ENCODE measurements at places on chromosomes 12 and 14.

DNA sequence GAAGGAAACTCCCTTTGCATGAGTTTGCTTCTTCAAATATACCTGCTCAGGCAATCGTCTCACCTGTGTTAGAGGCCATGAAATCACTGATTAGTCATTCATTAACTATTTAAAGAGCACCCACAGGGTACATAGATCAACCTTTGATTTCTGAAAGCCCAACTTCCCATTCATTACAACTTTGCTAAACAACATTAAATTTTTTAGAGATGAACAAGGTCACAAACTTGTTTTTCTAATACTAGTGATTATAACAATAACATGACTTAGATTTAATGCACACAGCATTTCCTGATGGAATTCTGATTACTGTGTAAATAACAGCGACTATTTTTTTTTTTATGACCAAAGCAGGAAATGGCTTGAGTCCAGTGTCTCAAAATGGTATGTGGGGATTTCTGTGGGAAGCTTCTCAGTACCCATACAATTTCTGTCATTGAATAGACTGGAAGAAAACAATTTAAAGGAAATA, 5.4 kb upstream of the ERO1A start:
- no peak for DNase-seq

GRCh38 chr12:3313066-3313465, 177.9 kb upstream of the PRMT8 start:
- no peak for DNase-seq

DNA sequence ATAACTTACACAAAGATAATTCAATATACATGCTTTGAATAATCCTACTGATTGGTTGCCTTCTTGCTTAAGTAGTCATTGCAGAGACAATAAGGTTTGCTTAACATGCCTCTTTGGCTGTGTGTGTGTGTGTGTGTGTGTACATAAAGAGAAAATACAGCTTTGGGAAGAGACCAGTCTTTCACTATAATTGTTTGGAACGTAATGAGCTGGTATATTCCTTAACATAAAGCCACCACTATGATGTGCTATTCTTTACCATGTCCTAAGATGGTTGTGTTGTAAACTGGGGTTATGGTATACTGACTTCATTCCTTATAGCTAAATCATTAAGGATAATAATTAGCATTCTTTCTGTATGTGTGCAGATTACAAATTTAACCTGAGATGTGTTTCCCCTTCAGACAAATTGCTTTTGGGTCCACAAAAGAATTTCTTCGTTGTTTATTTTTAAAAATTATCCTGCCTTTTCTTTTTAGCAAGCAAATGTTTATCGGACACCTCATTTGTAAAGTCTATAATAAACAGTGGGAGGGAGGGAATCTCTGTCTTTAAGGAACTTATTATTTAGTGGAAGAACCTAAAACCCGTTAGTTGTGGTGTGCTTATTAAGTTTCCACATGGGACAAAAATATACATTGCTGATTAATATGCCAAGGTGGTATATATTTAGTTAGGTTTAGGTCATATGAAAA, 74.4 kb downstream of the TMX1 start:
- no peak for DNase-seq

DNA sequence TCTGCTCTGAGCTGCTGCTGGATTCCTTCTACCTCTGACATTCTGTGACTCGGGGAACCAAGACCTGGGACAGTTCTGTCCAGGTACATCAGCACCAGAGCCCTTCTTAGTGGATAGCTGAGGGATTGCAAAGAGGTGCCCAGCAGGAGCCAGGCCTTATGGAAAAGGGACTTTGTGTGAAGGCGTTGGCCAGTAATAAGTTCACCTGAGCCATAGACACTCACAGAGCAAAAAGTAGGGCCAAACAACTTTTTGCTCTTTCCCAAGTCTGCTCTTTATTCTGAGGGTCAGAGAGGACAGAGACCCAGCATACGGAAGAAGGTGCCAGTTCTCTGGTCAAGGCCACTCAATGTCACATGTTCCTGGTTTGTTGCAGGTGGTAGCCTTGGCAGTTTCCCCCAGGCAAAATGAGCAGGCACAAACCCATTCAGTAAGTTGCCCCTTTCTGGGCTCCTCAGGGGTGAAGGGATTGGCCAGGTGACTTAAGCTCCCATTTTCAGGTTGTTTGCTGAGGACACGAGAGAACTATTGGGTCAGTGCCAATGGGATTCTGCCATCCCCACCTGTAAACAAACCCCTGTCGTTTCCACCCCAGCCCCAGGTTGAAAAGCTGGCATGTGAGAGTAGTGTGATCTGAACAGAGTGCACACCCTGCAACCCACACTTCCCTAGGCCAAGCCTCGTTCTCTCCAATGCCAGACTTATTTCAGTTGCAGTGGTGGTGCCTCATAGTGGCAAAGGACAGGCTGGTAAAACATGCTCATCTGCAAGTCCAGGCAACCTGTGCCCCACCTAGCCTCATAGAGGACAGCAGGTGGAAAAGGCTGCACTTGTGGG, 150.3 kb downstream of the SMOC1 start:
- DNase-seq: no peak

DNA sequence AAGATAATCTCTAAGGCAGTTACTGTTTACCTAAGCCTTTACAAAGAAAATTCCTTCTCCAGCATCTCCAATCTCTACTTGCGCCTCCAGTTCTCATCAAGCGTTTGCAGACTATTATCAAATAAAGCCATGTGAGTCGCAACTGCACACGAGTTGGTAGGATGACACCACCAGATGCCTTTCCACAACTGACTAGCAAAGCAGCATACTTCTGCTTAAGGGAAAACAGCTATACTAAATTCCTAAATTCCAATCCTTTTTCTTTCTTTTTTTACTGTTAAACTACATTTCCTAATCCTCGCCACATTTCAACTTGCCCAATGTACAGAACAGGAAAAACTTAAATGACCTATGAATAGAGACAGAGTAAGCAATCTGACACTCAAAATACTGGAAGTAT, 166.7 kb downstream of the ITPR2 start:
- no peak for DNase-seq

- peak; percentile 34 for DNase-seq
These were observed 24.0 kb downstream of the SYT1 start for GRCh38 chr12:78888568-78888967.

GRCh38 chr12:54359762-54360351, 4.4 kb downstream of the GPR84 start:
- no peak for DNase-seq

GRCh38 chr12:106984588-106985137, 2.3 kb downstream of the MTERF2 start:
- no peak for DNase-seq

- DNase-seq: no peak
These were observed 65.3 kb downstream of the PDE6H start for GRCh38 chr12:15038137-15038536.

All from GM12878 (cell line).